ENCODE measurements at places on chromosomes 7 and 10.

- peak; percentile 36 for DNase-seq
Observed at GRCh38 chr10:24929056-24929544, 23.3 kb downstream of the PRTFDC1 start.

GRCh38 chr10:91247360-91248111 lies 27.1 kb downstream of the PCGF5 start:
- DNase-seq: no peak

GRCh38 chr10:3411044-3411443 lies 238.5 kb upstream of the PITRM1 start:
- DNase-seq: no peak

DNA sequence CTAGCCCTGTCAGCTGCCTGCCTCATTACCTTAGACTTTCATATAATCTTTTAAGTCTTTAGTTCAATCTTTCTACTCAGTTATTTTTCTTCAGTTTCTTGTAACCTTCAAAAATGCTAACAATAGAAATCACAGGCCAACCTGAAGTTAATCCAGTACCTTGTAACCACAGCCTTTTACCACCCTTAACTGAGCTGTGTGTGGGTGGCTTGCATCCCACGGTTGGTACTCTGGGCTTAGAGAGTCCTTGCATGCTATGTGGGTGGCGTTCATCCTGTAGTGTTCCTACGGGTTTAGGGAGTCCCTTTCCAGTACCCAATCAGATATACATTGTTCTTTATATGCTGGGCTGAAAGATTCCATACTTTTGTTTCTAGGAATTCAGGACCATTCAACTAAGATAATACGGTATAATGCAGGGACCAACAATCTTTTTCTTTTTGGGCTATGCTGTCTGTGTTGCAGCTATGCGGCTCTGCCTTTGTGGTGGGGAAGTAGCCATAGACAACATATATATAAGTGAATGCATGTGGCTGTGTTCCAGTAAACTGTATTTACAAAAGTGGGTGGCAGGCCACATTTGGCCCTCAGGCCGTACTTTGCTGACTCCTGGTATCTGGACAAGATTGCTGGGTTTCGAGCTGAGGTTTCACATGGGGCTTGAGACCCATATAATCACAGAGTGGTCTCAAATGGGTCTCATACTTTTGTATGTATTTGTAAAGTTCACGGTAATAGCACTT lies 280.8 kb upstream of the LRGUK start:
- no peak for DNase-seq

GRCh38 chr7:30166155-30166840 lies 31.5 kb downstream of the MTURN start:
- DNase-seq: no peak

DNA sequence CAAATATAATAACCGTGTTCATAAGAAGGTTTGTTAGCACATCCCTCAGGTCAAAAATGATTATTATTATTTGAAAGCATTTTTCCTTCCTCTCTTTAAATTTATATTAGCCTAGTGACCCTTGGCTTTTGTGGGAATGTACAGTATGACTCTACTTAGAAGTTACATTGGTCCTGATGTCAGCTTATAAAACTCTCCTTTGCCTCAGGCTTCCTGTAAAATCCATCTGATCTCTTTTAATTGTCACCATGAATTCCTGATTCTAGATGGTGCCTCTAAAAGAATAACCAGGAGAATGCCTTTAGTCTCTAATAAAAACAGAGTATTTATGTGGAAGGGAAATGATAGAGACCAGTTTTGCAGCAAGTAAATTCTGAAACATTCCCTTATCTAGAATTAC lies 1134.4 kb downstream of the XPNPEP1 start:
- DNase-seq: no peak

DNA sequence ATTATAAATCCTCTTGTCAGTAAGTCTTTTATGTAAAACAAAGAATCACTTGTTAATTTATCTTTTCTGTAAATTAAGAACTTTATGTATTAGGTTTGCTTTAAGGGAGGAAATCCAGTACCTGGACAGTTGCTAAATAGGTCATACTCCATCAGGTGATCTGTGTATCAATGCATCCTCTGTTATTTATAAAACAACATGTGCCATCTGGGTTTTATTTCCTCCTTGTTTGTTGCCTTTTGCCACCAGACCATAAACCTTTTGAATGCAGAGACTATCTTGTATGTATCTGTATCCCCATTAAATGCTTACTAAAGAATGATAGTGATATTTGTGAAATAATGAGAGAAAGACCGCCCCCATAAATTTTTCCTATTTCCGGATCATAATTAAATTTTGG lies 70.0 kb downstream of the SLC35B4 start:
- DNase-seq: no peak

GRCh38 chr10:63200431-63200830 lies 67.3 kb downstream of the NRBF2 start:
- no peak for DNase-seq

DNA sequence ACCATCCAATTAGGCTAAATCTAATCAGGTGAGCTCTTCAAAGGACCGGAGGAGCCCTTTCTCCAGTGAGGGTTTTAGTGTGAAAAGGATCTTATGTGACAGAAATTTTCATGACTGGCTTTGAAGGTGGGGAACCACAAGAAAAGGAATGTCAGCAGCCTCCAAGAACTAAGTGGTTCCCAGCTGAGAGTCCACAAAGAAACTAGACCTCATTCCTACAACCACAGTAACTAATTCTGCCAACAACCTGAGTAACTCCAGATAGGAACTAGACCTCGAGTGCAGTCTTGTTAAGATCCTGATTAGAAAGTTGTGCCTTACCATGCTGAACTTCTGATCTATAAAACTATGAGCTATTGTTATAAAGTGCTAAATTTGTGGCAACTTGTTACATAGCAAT lies 51.3 kb downstream of the PCLO start:
- no peak for DNase-seq

- no peak for DNase-seq
Observed at GRCh38 chr7:38798552-38799267, 110.3 kb downstream of the VPS41 start.

DNA sequence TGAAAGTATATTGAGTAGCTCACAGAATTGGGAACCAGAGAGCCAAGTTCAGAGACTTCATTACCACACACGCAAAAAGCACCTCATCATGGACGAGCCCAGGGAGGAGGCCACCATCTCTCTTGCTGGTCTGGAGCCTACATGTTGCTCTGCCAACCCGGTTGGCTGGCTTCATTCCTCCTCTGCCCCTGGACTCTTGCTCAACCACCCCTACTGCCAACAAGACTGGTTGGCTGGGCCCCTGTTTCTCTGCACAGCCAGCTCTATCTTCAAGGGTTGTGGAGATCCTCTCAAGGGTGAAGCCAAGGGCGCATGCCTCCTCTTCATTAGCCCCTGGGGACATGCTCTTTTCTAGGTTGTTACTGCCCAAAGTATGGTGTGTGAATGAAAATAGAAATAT lies 142.7 kb downstream of the JCAD start:
- DNase-seq: no peak

DNA sequence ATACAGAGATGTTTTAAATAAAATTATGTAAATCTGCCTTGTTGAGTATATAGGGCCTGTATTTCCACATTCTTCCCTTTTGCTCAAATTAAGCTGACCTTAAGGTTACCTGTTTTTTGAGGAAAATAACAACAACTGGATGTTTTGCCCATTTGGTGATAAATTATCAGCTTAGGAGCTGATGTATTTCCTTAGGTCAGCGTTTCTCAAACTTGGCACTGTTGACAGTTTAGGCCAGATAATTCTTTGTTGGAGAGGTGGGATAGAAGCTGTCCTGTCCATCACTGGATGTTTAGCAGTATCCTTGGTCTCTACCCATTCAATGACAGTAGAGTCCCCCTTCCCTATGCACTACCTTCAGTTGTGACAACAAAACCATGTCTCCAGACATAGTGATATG lies 7.2 kb downstream of the GSTO2 start:
- no peak for DNase-seq

- peak; percentile 90 for DNase-seq
Observed at GRCh38 chr10:52420656-52421055, 106.6 kb downstream of the DKK1 start.

- peak; percentile 90 for DNase-seq
Observed at GRCh38 chr10:33136781-33137180, 178.8 kb upstream of the ITGB1 start.

DNA sequence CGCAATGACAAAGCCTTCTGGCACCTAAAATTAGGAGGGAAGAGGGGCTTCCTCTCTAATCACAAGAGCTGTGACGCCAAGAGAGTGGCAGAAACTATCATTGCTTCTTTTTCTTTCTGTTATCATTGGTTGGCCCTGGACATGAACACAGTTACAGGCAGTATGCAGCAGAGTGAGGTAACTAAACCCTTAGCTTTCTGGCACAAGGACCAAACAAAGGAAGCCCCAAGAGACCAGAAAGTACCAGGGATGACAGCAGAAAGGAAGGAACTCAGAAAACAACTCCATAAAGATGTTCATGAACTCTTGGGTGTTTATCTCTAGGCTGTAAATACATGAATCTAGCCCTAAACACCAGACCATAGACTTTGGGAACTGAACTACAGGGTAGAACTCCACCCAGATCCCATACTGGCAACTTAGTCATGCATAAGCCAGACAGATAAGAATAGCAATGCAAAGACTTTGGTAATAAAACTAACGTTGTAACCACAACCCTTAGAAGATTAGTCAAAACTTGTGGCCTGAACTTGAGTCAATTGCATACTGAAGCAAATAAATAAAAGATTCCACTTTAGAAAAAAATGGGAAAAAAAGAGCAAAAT lies 195.7 kb upstream of the PTN start:
- peak; percentile 63 for DNase-seq

DNA sequence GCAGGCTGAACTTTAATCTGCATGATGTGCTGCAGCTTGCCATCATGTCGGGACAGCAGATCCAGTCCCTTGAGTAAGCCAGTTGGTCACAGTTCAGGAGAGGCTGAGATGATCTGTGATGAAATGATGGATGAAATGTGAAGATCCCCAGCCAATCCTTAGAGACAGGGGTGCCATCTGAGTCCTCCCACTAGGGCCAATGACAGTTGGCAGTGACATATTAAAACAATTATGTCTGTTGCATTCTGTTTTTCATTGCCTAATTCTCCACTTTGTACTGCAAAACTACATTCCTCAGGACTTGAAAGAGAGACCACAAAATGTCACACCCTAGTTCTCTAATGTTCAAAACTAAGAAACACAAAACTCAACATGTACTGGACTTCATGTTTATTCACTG lies 66.3 kb upstream of the CAV2 start:
- no peak for DNase-seq

- peak; percentile 77 for DNase-seq
Observed at GRCh38 chr7:44415047-44415446, 75.4 kb downstream of the NUDCD3 start.

DNA sequence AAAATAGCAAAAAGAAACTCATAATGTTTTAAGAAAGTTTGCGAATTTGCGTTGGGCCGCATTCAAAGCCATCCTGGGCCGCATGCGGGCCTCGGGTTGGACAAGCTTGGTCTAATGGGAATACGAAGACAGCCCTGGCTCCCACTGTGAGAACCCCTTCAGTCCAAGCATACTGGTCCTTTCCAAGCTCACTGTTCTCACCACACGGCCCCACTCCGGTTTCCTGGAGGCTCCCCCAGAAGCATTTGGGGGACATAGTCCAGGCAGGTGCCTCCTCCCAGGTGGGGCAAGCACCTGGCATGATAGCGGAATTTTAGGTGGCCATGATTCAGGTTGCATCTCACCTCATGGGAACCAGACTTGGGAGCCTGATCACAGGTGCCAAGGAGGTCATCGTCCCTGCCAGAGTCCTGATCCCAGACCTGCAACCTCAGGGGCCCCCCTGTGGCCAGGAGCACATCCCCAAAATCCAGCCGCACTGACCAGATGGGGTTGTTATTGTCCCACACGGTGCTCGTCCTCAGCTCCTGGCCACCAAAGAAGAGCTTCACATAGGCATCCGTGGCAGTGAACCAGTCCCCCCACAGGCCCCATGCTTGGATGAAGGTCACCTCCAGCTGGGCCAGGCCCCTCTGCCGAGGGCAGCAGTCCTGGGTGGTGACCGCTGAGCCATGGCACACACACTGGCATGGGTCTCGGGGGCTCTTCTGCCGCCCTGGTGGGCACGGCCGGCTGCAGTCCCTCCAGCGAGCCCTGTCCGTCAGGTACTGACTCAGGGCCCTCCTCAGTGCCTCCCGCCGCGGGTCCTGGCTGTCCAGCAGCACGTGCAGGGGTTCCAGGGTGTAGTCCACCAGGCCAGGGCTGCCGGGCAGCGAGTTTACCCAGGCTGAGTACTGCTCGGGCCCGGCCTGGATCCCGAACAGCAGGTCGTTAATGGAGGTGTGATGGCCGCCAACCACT lies 4.4 kb downstream of the PRF1 start:
- DNase-seq: no peak

GRCh38 chr10:50928190-50928552 lies 42.7 kb upstream of the A1CF start:
- no peak for DNase-seq

GRCh38 chr10:95759233-95759826 lies 3.4 kb downstream of the ENTPD1 start:
- no peak for DNase-seq

GRCh38 chr7:5284304-5285281 lies 1.9 kb downstream of the SLC29A4 start:
- DNase-seq: peak; percentile 16

- DNase-seq: no peak
Observed at GRCh38 chr10:48742891-48743860, 58.5 kb downstream of the WDFY4 start.

- DNase-seq: no peak
Observed at GRCh38 chr7:158470336-158470735, 117.3 kb downstream of the PTPRN2 start.

DNA sequence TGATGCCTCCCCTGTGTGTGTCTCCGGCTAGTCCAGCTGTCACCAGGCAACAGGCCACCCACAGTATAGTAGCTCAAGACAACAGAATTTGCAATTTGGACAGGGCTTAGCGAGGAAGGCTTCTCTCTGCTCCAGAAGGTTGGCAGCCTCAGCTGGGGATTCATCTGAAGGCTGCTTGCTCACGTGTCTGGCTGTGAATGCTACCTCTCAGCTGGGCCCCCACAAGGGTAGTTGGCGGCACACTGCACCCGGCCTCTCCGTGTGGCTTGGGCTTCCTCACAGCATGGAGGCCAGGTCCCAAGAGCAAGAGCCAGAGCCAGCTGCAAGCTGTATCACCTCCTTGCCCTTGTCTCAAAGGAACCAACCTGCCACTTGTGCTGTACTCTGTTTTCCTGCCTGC lies 19.2 kb downstream of the ECHDC3 start:
- no peak for DNase-seq

DNA sequence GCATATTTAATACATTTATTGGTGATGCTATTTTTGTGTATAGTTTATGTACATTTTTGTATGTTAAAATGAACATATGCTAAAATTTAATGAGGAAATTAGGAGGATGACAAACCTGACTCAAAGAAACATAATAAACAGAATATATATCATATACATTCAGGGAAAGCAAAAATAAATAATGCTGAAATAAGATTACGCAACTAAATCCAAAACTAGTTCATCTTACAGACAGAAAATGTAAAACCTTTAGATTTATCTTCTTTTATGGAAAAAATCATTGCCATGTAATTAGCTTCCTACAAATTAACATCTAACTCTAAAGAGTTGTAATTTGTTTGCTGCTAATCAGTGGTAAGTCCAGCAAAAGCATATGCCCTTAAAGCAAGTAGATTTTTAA lies 216.5 kb downstream of the PTN start:
- DNase-seq: no peak

All from A172 (cell line).